Left lung (tissue), 14 donors: ENCODE measurements at places on chromosomes 4 and X. TPM values are rescaled to one million over a fixed set of nuclear protein-coding genes. Genes with fewer than 3 reads are reported as not detected.

The CSAG1 gene
- total RNA-seq, result not detected

The TAF7L gene
- not detected for total RNA-seq

The MAMLD1 gene
- 3.6 TPM for total RNA-seq

The MTTP gene
- total RNA-seq, result 0.23 TPM

The UGT2B11 gene
- not detected for total RNA-seq

The KIF4A gene
- 1.6 TPM for total RNA-seq

The SCLT1 gene
- total RNA-seq, result 16.6 TPM

The ENPEP gene
- 7.3 TPM for total RNA-seq

The MAGEC2 gene
- total RNA-seq, result not detected

The FAM149A gene
- 10.1 TPM for total RNA-seq

The ATP6AP1 gene
- total RNA-seq, result 139 TPM

DNA sequence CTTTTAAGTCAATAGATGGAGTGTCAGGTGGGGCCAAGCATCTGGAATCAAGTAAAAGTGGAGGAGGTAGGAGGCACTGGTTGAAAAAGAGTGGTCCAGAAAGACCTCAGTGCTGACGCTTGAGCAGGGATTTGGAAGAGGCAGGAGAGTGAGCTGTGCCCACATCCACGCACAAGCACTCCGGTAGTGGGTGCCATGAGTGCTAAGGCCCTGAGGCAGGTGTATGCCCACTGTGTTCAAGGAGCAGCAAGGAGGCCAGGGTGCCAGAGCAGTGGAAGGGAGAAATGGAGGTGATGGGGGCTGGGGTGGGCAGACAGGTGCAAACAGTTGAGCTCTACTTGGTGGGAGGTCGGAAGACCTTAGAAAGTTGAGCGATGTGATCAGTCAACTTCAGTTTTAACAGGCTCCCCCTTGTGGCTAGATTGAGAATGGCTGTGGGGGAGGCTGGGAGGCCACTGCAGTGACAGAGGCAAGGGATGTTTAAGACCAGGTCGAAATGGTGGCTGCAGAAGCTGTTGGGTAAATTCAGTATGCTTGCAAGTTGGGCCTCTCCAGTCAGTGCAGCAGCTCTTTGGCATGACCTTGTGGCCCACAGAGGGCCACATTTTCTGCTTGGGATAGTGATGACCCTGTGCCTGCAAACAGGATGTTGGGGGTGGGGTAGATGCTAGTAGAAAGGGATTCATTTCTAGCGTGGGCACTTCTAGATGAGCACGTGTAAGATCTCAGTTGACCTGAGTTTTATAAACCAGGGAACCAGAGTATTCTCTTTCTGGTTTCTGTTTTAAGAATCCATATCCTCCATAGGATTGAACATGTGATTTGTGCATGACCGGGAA, 12.7 kb downstream of the TKTL1 start:
- DNase-seq, result no peak

- DNase-seq, result no peak
These were observed 69.3 kb downstream of the ANKRD17 start for GRCh38 chr4:73189274-73189810.

- DNase-seq, result no peak
These were observed 15.1 kb downstream of the S100G start for GRCh38 chrX:16665089-16665488.

- DNase-seq, result no peak
These were observed 32.9 kb upstream of the PTPN13 start for GRCh38 chr4:86561256-86561655.

- DNase-seq, result no peak
These were observed 53.2 kb upstream of the MAGEA4 start for GRCh38 chrX:151859481-151859880.

DNA sequence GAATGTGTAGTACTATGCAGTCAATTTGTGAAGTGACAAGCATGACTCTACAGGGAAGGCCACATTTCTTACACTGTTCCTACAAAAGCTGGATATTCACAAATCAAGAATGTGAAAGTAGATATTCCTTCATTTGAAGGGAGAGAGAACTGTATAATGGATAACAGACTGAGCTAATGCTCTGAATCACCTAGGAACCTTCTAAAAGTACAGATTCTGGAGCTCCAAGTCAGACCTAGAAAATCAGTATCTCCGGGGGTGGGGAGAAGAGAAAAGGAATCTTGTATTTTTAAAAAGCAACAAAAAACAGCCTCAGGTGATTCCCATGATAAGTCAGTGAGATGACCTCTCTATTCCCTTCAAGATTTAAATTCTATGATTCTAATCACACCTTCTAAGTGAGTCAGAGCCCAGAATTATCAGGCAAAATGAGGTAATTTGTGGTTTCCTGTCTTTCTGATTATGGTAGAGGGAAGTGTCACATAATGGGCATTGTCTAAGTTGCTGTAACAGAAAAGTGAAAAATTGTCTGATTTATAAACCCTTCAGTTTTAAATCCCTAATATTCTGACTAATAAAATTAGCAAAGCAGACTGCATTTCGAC, 80.9 kb downstream of the IL21 start:
- DNase-seq, result no peak

GRCh38 chr4:110247591-110247990, 49.2 kb upstream of the ELOVL6 start:
- no peak for DNase-seq

DNA sequence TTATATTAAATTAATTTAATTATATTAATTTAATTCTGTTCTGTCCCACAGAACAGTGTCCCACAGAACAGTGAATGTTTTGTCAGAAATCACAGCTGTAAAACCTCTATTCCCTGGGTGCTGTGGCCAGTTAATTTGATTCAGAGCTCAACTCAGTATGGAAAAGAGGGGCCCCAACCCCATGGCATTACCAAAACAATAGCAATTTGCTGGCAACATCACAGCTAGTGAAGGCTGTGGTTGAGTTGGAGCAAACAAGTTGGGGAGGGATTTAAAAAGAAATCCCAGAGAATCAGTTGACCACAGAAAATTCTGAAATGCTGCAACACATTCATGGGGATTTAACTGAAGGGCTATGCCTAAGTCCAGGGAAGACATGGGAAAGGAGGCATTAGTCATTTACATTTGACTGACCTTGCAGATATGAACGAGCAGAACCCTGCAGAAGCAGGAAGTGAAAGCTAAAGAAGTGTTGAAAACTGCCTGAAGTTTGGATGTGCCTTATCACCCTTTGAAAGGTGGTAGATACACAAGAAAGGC, 30.1 kb downstream of the PDHA2 start:
- DNase-seq, result no peak

DNA sequence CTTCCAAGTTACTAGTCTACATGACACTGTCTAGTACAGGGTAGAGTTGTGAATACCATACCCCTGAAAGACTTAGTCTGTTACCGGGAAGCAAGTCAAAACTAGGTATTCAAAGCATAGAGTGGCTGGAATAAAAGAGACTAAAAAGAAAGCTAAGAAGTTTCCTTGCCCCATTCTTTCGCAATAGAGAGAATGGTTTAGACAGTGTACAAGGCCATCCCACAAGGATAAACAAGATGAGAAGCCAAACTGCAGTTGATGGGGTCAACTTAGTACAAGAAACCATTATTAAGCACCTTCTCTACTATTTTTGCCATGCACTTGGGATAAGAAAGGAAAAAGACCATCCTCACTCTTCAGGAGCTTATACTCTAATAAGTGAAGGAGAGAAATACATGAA, 30.3 kb downstream of the AMMECR1 start:
- no peak for DNase-seq

DNA sequence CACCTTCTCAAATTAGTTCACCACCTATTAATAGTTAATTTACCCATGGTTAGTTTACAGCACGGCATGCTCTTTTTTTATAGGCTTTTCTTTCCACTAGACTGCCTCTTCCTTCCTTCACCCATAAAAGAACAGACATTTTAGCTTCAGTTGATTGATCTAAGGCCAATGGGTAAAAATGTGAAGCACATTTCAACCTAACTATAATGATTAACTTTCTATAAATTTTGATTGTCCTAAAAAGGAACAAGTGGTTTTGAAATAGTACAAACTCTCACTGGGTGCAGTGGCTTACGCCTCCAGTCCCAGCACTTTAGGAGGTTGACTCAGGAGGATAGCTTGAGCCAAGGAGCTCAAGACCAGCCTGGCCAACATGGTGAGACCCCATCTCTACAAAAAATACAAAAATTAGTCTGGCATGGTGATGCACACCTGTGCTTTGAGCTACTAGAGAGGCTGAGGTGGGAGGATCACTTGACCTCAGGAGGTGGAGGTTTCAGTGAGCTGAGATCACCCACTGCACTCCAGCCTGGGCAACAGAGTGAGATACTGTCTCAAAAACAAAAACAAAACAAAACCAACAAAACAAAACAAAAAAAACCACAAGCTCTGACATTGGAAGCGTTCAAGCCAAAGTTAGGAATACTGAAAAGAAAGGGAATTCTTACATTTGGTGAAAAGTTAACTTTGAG, 89.9 kb upstream of the FAT1 start:
- no peak for DNase-seq

- no peak for DNase-seq
These were observed 157.1 kb downstream of the VEGFC start for GRCh38 chr4:176635372-176636261.

- DNase-seq, result no peak
These were observed 111.6 kb downstream of the APOOL start for GRCh38 chrX:85115252-85115651.

- DNase-seq, result no peak
These were observed 18.3 kb downstream of the KDR start for GRCh38 chr4:55107054-55107453.

DNA sequence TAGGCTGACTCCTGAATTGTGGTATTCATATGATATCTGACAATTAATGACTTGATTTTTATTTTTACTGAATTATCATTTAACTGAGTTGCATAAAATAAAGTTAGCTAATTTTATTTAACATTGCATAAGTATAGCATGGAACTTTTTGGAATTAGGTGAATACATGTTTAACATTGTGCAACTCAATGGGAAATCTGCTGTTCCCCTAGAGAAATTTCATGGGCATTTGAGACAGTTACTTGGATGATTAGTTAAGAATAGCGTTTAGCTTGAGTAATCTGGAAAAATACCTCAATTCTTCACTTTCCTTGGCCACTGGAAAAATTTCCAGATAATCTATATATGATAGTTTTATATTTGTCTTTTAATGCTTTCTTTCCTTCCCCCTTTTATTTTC, 42.5 kb downstream of the NPNT start:
- no peak for DNase-seq

DNA sequence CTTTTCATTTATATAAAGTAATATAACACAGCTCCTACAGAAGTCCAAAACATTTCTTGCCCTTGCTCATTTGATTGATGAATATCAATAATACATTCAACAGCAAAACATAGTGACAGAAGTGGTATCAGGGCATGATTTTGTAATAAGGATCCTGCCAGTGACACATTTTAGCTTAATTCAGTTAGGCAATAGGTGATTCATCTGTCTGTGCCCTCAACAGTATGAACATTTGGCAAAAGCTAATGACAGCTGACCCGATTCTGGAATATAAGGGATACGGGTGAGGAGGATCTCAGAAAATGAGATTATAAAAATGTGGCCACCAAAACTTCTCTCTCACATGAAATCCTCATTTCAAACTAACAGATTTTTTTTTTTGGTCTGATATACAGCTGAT, 294.0 kb downstream of the CAMK2D start:
- DNase-seq, result no peak
